Foreskin keratinocyte (primary cell): ENCODE measurements at places on chromosomes 4 and X. TPM values are rescaled to one million over a fixed set of nuclear protein-coding genes. Genes with fewer than 3 reads are reported as not detected.

Gene CORIN
- 0.02 TPM in 1 of 2 replicates, not detected in the other for polyA plus RNA-seq

Gene SHOX
- polyA plus RNA-seq: not detected in 2 replicates

Gene IL1RAPL1
- polyA plus RNA-seq: 0.01 TPM in 1 of 2 replicates, not detected in the other

GRCh38 chr4:73576381-73576780 is 43.9 kb downstream of the RASSF6 start:
- DNase-seq: peak; percentile 28

GRCh38 chr4:185566425-185566824 is 31.1 kb upstream of the PDLIM3 start:
- DNase-seq: no peak

- no peak for DNase-seq
Observed at GRCh38 chrX:131827935-131828334, 195.2 kb upstream of the STK26 start.

GRCh38 chr4:93000910-93001309 is 697.1 kb downstream of the GRID2 start:
- no peak for DNase-seq

DNA sequence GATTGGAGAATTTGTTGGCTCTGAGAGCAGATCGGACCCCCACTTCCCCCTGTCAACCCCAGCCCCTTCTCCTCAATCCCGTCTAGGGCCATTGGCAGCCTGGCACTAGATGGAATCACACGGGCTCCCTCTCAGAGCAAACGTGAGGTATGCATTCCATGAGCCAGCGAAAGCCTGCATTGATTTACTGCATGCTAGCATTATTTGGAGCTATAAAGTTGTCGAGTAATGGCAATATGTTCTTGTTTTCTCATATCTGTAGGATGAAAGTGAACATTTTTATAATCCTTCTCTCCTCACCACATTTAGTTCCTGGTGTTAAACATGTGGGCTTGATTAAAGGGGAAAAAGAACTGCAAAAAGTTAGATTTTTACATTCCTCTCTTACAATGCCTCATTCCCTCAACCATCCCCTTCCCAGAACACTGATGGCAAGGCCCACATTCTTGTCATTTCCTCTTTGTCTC is 159.2 kb downstream of the SPRY1 start:
- no peak for DNase-seq

DNA sequence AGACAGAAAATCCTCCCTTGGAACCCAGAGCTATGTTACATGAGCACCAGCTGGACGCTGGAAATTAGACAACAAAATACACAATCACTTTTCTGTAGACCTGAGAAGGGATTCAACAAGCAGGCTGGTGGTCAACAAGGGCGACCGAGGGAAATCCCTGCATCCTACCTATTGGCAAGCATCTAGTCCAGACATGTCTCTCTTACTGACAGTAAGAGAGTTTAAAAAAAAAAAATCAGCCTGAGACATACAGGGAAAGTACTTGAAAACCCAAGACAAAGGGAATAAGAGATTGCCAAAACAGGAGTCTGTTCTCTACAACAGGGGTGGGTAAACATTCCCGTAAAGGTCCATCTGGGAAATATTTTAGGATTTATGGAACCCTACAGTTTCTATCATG is 108.0 kb downstream of the KDR start:
- peak; percentile 72 for DNase-seq

DNA sequence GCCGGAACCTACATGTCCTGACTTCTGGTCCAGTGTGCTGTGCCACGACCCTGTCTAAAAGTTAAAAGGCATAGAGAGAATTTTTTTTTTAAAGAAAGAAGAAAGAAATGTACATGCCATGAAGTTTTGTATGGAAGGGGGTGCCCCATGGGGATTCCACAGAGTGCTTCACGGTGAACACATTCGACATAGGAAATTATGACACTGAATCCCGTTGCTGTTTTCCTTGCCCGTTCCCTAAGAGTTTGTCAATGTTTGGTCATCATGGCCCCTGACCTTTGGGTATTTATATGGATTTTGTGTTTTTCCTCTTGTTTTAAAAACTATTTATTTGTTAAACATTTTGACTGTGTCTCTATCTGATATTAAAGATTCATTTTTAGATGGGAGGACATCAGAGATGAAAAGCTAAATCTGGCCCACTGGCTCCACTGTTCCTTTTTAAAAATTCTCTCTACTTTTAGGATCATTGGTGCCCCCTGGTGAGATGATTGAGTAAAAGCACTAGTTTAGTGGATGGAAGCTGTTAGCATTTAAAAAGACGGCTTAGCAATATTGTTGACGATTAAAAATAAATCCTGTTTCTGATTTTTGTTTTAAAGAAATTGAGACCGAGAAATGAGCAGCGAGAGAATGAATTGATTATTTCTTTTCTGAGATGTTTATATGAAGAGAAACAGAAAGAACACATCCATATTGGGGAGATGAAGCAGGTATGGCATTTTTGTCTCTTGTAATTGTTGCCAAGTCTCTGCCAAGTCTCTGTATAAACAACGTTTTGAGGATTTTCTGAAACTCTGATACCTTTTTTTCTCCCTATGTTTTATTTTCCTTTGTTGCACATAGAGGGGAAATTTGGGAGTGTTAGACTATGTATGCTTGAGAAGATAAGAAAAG is 75.0 kb downstream of the PTTG2 start:
- peak; percentile 32 for DNase-seq
